ENCODE measurements at places on chromosomes 6 and 20. TPM values are rescaled to one million over a fixed set of nuclear protein-coding genes. Genes with fewer than 3 reads are reported as not detected.

ANGPT4 gene
- total RNA-seq, result not detected

ADGRB3 gene
- 2.0 TPM for total RNA-seq

GHRH gene
- not detected for total RNA-seq

PSMB9 gene
- total RNA-seq, result 124 TPM

MLIP gene
- total RNA-seq, result not detected

RNF39 gene
- total RNA-seq, result 0.80 TPM

- peak overlapping the region; percentile 70 for H3K27ac ChIP-seq
- H3K27me3 ChIP-seq, result no peaks in the 10 kb centered on the region
- H3K36me3 ChIP-seq, result no peaks in the 10 kb centered on the region
Measured at GRCh38 chr20:50515471-50516106, 5.4 kb downstream of the PTPN1 start.

DNA sequence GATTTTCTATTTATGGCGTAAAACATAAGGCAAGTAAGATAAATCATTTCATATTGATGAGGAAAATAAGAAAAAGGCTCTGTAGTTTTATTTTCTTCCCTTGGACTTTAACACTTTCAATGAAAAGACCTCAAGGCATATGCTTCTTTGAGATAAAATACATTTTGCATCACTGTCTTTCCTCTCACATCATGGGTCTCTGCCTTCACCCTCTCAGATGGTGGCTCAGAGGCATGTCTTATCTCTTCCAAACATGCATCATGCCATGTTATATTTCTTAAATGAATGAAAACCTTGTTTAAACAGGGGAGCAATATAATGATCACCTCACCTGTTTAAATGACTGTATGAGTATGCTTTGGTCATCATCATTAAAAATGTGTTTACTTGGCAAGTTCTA is 59.3 kb downstream of the PRL start:
- no peak overlapping the region for H3K4me3 ChIP-seq
- H3K36me3 ChIP-seq, result no peaks in the 10 kb centered on the region
- no peak overlapping the region for H3K27ac ChIP-seq
- no peaks in the 10 kb centered on the region for H3K27me3 ChIP-seq
- DNase-seq, result no peak

GRCh38 chr20:59269411-59270025 is 30.9 kb upstream of the EDN3 start:
- no peaks in the 10 kb centered on the region for H3K4me1 ChIP-seq
- H3K27ac ChIP-seq, result no peak overlapping the region
- no peak overlapping the region for H3K4me3 ChIP-seq
- no peaks in the 10 kb centered on the region for H3K27me3 ChIP-seq
- no peak for DNase-seq

DNA sequence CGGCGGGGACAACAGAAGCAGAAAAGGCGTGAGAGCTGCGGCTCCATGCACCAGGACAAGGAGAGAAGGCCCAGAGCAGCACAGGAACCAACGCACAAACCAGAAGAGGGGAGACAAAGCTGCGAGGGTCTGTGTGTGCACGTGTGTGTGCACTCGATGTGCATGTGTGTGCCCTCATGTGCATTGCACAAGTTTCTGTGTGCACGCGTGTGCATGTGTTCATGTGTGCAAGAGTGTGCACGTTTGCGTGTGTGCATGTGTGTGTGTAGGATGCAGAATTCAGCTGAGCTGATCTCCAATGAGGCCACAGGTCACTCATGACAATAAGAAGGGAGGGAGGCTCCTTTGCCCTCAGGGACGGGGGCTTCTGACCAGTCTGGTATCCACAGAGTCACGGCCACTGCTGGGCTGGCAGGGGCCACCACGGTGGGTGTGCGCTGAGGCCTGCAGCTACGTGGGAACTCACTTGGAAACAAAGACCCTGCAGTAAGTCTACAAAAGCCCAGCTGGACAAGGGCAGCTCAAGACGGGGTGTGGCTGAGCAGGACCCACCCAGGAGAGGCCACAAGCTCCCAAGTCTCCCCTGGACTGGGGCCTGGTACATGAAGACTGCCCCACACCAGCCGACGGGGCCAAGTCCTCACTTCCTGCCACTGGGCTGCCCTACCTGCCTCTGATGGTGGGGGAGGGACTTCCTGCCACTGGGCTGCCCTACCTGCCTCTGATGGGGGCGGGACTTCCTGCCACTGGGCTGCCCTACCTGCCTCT is 48.1 kb upstream of the CHRNA4 start:
- no peak for DNase-seq
- H3K36me3 ChIP-seq, result no peaks in the 10 kb centered on the region
- no peaks in the 10 kb centered on the region for H3K4me1 ChIP-seq
- no peak overlapping the region for H3K27ac ChIP-seq
- H3K4me3 ChIP-seq, result no peak overlapping the region

GRCh38 chr6:114580882-114581281 is 238.1 kb upstream of the HS3ST5 start:
- H3K27me3 ChIP-seq, result no peaks in the 10 kb centered on the region
- no peaks in the 10 kb centered on the region for H3K4me1 ChIP-seq
- DNase-seq, result no peak
- no peak overlapping the region for H3K4me3 ChIP-seq
- H3K36me3 ChIP-seq, result no peaks in the 10 kb centered on the region

- H3K27me3 ChIP-seq, result no peaks in the 10 kb centered on the region
- H3K4me1 ChIP-seq, result no peaks in the 10 kb centered on the region
- no peak overlapping the region for H3K27ac ChIP-seq
- H3K36me3 ChIP-seq, result no peaks in the 10 kb centered on the region
Measured at GRCh38 chr6:133191323-133191722, 49.8 kb upstream of the EYA4 start.

DNA sequence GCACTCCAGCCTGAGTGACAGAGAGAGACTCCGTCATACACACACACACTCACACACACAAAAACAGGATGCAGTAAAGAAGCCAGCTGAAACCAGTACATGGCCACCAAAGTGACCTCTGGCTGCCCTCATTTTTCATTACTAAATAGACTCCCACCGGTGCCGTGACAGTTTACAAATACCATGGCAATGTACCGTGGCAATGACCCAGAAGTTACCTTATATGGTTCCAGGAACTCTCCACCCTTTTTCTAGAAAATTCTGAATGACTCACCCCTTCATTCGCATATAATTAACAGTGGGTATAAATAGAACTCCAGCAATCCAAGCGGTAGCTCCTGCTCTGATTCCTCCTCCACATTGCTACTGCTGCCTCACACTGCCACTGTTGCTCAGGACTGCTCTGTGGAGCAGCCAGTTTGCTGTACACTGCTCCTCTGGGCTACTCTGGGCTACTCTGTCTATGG is 57.7 kb downstream of the SNX5 start:
- H3K4me3 ChIP-seq, result no peak overlapping the region
- no peaks in the 10 kb centered on the region for H3K27me3 ChIP-seq
- H3K36me3 ChIP-seq, result no peaks in the 10 kb centered on the region

GRCh38 chr6:15572296-15573016 is 90.4 kb downstream of the DTNBP1 start:
- no peaks in the 10 kb centered on the region for H3K27me3 ChIP-seq
- no peak overlapping the region for H3K4me3 ChIP-seq
- no peaks in the 10 kb centered on the region for H3K36me3 ChIP-seq
- H3K27ac ChIP-seq, result no peak overlapping the region

- H3K4me3 ChIP-seq, result no peak overlapping the region
- no peak for DNase-seq
- H3K36me3 ChIP-seq, result no peaks in the 10 kb centered on the region
- no peak overlapping the region for H3K27ac ChIP-seq
- no peaks in the 10 kb centered on the region for H3K4me1 ChIP-seq
Measured at GRCh38 chr6:10310826-10311225, 104.0 kb downstream of the TFAP2A start.

DNA sequence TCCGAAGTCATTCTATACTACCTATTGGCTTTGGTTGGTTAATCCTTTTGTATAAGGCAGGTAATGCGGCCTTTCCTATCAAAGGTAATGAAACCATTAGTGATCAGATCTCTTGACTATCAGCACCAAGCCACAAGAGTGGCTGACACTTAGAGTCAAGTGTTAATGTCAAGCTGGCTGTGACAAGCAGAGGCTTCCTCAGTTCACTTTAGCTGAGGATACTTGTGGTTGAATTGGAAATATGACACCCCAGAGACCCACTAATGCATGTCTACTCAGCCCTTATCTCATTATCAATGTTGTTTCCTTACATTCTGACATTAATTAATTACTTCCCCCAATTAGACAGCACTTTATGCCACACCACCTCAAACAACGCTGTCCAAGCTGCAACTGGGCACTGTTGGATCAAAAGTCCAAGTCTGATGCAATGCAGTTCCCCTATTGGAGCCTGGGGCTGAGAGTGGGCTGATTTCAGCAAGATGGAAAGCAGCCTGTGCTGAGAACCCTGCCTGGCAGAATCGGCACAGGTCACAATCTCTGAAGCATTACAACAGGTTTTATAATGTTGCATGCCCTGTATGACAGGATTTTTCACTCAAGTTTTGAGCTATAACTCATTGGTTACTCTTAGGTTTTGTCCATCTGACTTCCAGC is 273.5 kb downstream of the COL12A1 start:
- no peak overlapping the region for H3K4me3 ChIP-seq
- H3K27ac ChIP-seq, result no peak overlapping the region
- H3K27me3 ChIP-seq, result no peaks in the 10 kb centered on the region
- DNase-seq, result no peak

DNA sequence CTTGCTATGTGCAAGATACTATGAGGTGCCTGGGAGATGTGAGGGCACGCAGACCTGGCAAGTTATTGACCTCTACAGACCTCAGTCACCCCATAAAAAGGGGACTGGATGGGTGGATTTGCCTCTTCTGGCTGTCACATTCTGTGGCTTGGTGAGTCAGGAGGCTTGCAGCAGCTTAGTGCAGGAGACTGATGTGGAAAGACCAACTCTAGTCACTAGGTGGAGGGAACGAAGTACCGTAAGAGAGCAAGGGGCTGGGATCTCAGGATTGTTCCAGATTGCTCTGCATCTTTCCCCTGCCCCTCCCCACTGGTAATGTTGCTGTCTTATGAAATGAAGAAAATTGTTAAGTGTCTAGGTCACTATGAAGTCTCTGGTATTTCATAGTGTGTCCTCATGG is 3.3 kb downstream of the MAPRE1 start:
- H3K4me1 ChIP-seq, result peaks cover 6% of the 10 kb centered on the region
- no peak overlapping the region for H3K27ac ChIP-seq
- H3K36me3 ChIP-seq, result peaks cover 24% of the 10 kb centered on the region
- DNase-seq, result no peak
- H3K27me3 ChIP-seq, result no peaks in the 10 kb centered on the region

DNA sequence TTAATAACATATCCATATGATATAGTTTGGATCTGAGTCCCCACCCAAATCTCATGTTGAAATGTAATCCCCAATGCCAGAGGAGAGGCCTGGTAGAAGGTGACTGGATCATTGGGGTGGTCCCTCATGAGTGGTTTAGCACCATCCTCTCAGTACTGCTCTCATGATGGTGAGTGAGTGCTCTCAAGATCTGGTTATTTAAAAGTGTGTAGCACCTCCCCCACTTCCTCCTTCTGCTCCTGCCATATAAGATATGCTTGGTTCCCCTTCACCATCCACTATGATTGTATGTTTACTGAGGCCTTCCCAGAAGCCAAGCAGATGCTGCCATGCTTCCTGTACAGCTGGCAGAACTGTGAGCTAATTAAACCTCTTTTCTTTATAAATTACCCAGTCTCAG is 22.9 kb downstream of the IRF4 start:
- no peak overlapping the region for H3K27ac ChIP-seq
- no peaks in the 10 kb centered on the region for H3K4me1 ChIP-seq
- H3K4me3 ChIP-seq, result no peak overlapping the region
- H3K27me3 ChIP-seq, result no peaks in the 10 kb centered on the region

DNA sequence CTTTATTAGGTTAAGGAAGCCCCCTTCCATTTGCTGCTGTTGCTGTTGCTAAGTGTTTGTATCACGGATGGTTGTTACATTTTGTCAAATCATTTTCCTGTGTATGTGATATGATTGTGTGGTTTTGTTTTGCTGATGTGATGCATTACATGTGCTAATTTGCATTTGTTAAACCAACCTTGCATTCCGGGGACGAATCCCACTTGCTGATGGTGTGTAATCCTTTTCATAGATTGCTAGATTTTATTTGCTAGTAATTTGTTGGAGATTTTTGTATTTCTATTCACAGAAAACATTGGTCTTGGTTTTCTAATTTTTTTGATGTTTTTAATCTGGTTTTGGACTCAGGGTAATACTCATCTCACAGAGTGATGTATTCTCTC is 167.8 kb downstream of the WDR27 start:
- H3K36me3 ChIP-seq, result no peaks in the 10 kb centered on the region
- no peak for DNase-seq
- no peak overlapping the region for H3K27ac ChIP-seq
- no peaks in the 10 kb centered on the region for H3K4me1 ChIP-seq

DNA sequence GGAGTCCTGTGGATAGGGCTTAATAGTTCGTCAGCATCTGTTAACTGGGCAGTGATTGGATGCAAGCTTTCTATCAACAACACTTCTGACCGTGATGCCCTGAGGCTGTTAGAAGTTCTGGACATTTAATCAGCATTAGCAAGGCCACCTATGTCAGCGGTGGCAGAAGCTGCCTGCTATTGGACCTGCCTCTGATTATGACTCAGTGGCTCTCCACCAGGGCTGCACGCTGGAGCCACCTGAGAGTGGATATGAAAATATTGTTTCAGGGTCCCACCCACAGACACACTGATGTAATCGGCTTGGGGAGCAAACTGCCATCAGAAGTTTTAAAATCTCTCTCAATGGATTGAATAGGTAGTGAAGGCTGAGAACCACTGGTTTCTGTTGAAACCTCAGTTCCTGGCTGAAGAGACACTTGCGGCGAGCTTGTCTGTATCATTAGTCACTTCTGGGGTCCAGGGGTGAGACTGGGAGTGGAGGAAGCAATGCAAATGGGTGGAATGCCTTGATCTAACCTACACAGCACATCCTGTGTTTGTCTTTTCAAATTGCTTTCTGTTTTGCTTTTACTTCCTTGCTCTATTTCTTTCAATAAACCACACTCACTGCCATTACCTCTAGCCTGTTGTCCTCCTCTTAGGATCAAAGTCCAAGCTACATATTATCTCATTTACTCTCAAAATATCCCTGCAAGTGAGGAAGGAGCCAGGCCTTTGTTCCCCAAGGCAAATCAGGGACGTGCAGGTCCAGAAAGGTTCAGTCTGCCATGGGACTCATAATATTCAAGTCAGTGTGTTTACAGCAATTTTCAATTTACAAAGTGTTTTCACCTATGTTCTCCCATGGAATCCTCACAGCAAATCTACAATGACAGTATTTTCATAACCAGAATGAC is 4.2 kb downstream of the CLIC5 start:
- H3K4me1 ChIP-seq, result peaks cover 56% of the 10 kb centered on the region
- peak; percentile 56 for DNase-seq
- H3K36me3 ChIP-seq, result no peaks in the 10 kb centered on the region
- peak overlapping the region; percentile 69 for H3K27ac ChIP-seq
- no peak overlapping the region for H3K4me3 ChIP-seq

- H3K4me3 ChIP-seq, result no peak overlapping the region
- no peak for DNase-seq
- no peaks in the 10 kb centered on the region for H3K36me3 ChIP-seq
Measured at GRCh38 chr20:4961746-4962145, 39.6 kb downstream of the SLC23A2 start.

Data from Peyer's patch (tissue), 4 donors.